Dermis microvascular lymphatic vessel endothelial cell (primary cell): ENCODE measurements at places on chromosomes 4 and X. TPM values are rescaled to one million over a fixed set of nuclear protein-coding genes. Genes with fewer than 3 reads are reported as not detected.

DNA sequence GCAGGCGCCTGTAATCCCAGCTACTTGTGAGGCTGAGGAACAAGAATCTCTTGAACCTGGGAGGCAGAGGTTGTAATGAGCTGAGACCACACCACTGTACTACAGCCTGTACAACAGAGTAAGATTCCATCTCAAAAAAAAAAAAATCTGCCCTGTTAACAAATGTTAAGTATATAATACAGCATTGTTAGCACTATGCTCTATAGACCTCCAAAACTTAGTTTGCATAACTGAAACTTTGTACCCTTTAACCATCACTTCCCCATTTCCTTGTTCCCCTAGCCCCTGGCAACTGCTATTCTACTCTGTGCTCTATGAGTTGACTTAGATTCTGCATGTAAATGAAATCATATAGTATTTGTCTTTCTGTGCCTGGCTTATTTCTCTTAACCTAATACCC is 76.7 kb downstream of the TAB3 start:
- DNase-seq, result no peak

The ADH1A gene
- not detected in 2 replicates for total RNA-seq

DNA sequence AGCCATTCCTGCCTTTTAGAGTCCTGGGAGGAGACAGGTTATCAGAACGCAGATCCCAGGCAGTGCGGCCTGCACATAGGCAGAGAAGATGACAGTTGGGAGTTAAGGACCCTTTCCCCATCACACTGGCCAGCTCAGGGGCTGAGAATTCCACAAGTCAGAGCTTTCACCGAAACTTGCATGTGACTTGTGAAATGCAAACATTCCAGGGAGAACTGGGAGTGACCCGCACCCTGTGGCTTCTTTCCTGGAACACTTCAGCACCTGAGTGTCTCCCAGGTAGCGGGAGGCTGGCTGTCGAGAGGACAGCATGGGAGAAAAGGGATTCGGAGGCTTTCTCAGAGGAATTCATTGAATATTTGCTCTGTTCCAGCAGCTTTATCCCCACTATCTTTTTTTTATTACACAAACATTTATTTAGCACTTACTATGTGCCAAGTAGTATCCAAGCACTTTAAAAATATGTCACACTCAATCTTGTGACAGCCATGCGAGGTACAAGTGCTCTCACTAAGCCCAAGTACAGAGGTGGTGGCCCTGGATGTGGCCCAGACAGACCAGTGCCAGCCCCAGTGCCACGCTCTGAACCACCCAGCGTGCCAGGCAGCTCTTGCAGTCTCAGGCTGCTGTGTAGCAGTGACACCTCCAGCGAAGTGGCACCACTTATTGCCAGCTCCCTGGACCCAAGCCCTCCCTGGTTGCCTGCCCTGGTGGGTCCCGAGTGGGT is 100.5 kb downstream of the PHKA2 start:
- no peak for DNase-seq

DNA sequence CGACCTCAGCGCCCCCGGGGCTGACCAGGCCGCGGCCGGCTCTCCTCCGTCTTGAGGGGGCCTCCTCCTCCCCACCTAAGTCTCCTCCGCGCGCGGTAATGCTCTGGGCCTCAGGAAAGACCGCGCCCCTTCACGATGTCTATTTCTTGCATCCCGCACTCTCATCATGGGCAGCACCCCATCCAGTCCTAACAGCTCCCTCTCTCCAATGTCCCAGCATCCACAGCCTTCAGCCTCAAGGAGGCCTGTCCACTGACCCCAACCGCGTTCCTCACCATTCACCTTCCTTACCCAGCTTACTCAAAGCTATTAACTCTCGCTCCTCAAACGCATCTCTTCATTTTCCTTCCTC is 77.5 kb downstream of the MAGED4 start:
- no peak for DNase-seq

The ITGB1BP2 gene
- total RNA-seq, result 0.38 and 0.64 TPM in 2 replicates

DNA sequence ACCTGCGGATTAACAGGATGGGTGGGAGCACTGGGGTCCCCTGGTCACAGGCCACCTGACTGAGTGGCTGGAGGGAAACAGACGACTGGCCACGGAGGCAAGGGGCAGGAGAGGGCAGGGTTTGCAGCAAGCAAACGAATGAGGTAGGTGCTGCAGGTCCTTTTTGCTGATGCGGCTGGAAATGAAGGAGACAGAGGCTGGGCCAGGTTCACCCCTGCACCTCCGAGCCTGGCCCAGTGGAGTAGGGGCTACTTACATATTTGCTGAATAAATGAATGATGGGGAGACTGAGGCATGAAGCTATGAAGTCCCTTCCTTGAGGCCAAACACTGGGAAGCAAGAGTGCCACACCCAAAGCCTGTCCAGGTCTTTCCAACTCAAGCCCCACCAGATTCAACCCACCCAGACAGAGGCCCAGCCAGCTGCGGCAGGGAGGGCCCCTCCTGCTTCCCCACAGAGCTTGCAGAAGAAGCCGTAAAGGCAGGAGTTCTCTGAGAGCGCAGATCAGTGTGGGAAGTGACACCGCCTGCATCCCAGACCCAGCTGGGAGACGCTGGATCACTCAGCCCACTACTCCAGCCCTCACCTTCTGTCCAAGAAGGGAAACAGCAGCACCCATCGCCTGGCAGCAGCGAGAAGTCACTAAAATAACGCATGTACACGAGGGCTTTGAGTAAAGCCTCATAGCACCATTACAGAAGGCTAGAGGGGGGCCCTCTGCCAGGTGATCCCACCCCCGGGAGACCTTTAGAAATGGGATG is 36.1 kb upstream of the C4orf50 start:
- no peak for DNase-seq

The ARHGEF38 gene
- not detected in 2 replicates for total RNA-seq
